ENCODE measurements at places on chromosomes 11 and 22.

DNA sequence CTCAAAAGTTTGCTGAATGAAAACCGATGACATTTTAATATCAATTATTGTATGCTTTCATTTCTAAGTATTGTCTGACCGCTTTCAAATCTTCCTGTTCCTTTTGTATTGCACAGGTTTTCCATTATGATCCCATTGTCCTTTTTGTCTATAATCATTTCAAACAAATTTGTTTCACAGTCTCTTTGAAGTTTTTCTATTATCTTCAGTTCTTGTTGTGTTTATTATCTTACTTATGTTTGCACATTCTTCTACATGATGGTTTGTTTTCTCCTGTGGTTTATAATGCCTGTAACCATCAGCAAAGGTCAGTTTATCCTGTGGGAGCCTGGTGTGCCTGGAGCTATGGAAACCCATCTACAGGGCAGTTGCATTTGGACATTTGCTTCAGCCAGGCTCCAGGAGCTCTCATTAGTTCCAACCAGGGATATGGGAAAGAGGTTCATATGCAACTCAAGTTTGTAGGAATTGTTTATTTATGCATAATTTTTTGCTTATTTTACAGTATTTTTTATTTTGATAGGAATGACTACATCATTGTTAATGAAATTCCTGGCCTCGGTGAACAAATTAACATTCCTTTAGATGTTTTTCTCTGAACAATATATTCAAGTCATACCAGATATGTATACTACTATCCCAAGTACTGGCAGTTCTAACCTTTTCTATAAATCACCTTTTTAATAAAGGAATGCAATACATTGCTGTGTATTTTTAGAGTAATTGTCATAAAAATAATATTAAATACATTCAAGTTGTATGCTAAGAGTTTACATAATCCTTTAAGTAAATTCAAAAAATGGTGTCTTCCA lies 179.2 kb downstream of the SBF2 start:
- DNase-seq, result no peak

- no peak for DNase-seq
These were observed 12.8 kb downstream of the HPS4 start for GRCh38 chr22:26470807-26471206.

GRCh38 chr22:46273432-46274148 lies 5.8 kb downstream of the TTC38 start:
- DNase-seq, result no peak

- DNase-seq, result no peak
These were observed 4.7 kb upstream of the SUSD2 start for GRCh38 chr22:24176630-24177029.

DNA sequence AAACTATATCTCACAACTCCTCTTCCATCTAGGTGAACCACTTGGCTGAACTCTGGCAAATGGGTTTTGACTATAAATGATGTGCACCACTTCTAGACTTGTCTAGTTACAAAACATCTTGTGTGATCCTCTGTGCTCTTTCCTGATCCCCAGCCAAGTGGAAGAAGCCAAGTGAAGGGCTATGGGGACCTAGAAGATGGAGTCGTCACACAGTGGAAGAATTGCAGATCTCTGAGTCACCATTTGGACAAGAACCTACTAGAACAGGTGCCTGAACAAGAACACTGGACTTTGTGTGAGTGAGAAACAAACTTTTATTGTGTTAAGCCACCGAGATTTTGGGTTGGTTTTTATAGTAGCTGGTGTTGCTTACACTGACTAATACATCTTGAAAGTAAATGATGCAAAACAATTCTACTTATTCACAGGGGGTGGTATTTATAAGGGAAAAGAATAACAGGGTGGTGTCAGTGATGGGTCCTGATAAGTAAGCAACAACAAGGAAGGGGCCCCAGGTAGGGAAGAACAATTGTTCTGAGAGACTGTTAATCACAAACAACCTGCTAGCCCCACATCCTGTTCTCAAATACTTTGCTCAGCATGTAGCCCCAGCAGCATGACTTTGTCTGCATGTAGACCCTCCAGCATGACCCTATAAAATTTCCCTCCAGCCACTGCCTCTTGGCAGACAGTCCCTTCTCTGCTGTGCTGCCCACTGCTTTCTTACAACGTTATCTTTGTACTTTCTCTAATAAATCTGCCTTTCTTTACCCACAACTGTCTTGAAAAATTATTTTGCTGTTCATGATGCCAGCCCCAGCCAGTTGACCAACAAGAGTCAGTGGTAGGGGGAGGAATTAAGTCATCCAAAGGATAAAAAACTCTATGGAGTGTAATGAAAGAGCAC lies 280.7 kb upstream of the PLET1 start:
- DNase-seq, result no peak

DNA sequence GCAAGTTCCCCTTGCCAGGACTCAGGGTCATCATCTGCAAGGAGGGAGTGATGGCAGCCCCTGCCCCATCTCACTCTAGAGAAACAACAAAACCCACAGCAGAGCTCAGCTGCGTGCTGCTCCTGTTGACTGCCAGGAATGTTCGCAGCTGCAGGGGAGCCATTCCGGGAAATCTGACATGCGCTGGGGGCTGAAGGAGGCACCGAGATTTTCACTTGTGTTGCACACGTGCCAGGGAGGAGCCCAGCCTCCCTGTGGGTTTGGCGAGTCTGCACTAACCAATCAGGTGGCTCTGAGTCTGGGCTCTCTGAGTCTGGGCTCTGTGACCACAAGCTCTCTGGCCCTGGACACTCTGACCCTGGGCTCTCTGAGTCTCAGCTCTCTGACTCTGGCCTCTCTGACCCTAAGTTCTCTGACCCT lies 10.5 kb downstream of the FGF3 start:
- DNase-seq, result no peak

- DNase-seq, result no peak
These were observed 8.9 kb downstream of the SCGB1A1 start for GRCh38 chr11:62427630-62428233.

DNA sequence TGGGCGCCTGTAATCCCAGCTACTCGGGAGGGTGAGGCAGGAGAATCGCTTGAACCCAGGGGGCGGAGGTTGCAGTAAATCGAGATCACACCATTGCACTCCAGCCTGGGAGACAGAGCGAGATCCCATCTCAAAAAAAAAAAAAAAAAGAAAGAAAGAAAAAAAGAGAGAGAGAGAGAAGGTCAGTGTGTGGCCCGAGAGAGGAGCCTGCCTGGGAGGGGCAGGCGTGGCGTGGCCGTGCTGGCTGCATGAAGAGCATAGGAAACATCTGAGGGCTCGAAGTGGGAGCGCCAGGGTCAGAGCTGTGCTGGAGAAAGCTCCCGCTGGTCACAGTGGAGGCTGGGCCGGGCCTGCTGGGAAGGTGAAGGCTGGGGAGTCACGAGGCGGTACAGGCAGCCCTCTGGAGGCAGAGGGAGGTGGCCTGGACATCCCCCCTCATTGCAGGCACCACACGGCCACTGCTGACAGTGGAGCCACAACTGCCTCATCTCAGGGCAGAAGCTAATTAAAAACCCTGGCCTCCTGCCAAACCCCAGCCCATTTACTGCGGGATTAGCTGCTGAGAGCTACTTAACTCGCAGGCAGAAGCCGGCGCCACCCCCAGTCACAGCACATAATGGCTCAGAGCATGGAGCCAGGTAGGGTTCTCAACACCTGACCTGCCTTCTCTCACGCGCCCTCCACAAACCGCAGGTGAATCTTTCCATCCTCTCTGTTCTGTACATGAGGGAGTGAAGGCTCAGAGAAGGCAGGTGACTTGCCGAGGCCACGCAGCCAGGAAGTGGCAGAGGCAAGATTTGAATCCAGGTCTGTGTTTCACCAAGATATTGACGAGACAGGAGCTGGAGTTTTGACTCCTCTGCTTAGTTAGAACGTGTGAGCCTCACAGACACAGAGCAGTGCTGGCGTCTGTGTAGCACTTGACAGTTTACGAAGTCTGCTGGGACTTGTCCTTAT lies 32.6 kb downstream of the NFAM1 start:
- DNase-seq, result no peak

- no peak for DNase-seq
These were observed 58.2 kb upstream of the EED start for GRCh38 chr11:86186386-86186785.

- peak; percentile 50 for DNase-seq
These were observed 628 bp downstream of the CHKB start for GRCh38 chr22:50581950-50582492.

DNA sequence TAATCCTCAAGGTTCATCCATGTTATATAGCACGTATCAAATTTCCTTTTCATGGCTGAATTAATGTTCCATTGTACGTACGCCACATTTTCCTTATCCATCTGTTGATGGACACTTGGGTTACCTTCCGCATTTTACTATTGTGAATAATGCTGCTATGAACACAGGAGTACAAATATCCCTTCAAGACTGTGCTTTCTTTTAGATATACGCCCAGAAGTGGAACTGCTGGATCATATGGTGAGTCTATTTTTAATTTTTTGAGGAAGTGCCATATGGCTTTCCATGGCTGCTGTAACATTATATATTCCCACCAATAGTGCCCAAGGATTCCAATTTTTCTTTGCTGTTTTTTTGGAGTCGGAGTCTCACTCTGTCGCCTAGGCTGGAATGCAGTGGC lies 6.0 kb downstream of the MRPL40 start:
- DNase-seq, result no peak
